ENCODE measurements at places on chromosomes 12 and 14.
A peak's percentile ranks its signal among the peaks of the same experiment; 100 is the strongest.

GRCh38 chr14:53840444-53840843 is 116.2 kb downstream of the BMP4 start:
- no peaks in the 10 kb centered on the region for H3K4me1 ChIP-seq
- no peak overlapping the region for H3K27ac ChIP-seq
- no peaks in the 10 kb centered on the region for H3K36me3 ChIP-seq
- H3K4me3 ChIP-seq: no peak overlapping the region

DNA sequence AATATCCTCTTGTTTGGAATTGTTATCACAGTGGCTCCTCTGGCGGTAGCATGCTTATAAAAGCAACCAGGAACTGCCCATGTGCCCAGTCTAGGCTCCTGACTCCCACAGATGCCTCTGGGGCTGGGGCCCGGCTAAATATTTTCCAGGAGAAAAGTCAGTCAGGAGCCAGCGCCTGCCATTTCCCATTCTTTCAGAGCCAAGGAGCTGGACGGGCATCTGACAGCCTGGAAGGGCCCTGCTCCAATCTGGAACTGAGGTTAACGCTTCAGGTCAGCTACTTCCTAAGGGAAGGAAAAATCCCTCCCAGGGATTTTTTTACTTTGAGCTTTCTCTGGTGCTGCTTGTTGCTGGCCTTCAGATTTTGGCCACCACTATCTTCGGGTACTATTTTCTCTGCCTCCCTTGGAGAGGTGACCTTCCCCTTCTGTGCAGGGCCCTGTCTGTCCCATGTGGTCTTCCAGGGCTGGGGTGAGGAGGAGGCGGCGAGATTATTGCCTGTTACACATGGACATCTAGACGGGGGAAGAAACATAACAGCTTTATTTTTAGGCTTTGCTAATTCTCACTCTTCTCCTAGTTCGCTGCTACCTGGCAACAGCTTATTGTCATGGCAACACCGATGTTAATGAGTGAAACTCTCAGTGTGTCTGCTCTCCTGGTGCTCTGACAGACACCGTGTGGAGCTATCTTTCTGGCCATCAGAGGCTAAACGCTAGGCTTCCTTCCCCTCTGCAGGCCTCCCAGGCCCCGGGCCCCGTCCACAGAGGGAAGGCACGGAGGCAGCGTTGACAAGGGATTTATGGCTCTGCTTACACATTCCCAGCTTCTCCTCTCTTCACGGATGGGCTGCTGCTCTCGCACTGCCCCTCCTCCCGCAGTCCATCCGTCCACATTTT is 160.4 kb downstream of the CACNA1C start:
- no peaks in the 10 kb centered on the region for H3K36me3 ChIP-seq
- no peak for DNase-seq
- H3K27me3 ChIP-seq: no peaks in the 10 kb centered on the region
- H3K27ac ChIP-seq: no peak overlapping the region
- no peak overlapping the region for H3K4me3 ChIP-seq

DNA sequence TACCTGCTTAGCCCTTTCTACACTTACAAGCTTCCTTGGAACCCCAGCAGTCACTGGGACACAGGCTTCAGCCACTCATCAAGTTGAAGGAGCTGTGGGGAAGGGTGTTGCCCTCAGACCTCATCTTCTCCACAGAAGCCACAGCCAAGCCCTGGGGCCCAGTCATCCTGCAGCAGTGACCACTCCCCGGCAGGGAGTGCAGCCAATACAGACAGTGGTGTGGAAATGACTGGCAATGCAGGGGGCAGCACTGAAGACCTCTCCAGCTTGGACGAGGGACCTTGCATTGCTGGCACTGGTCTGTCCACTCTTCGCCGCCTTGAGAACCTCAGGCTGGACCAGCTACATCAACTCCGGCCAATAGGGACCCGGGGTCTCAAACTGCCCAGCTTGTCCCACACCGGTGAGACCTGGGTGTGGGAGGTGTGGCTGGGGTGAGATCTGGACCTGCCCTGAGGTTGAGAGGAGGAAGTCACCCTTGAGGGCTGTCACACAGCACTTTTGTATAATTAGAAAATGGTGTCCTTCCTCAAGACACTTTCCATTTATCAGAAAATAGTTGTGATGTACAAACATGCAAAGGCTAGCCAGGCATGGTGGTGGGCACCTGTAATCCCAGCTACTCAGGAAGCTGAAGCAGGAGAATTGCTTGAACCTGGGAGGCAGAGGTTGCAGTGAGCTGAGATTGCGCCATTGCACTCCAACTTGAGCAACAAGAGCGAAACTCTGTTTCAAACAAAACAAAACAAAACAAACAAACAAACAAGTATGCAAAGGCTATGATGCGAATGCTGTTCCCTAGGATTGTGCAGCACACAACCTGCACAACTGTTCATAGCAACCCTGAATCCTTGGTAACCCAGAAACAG is 9.9 kb downstream of the GLI1 start:
- H3K27ac ChIP-seq: no peak overlapping the region
- peaks cover 54% of the 10 kb centered on the region for H3K36me3 ChIP-seq
- DNase-seq: no peak

- H3K4me3 ChIP-seq: no peak overlapping the region
- H3K36me3 ChIP-seq: no peaks in the 10 kb centered on the region
- H3K4me1 ChIP-seq: no peaks in the 10 kb centered on the region
- no peak for DNase-seq
- H3K27ac ChIP-seq: no peak overlapping the region
These were observed 24.5 kb downstream of the SLC38A4 start for GRCh38 chr12:46801293-46801692.

- no peak for DNase-seq
- H3K4me3 ChIP-seq: no peak overlapping the region
- H3K36me3 ChIP-seq: no peaks in the 10 kb centered on the region
- H3K27ac ChIP-seq: no peak overlapping the region
- no peaks in the 10 kb centered on the region for H3K27me3 ChIP-seq
- no peaks in the 10 kb centered on the region for H3K4me1 ChIP-seq
These were observed 218.0 kb downstream of the ZFP36L1 start for GRCh38 chr14:68574906-68575305.

- H3K4me3 ChIP-seq: no peak overlapping the region
- H3K27me3 ChIP-seq: no peaks in the 10 kb centered on the region
- no peaks in the 10 kb centered on the region for H3K36me3 ChIP-seq
- no peak overlapping the region for H3K27ac ChIP-seq
- peaks cover 3% of the 10 kb centered on the region for H3K4me1 ChIP-seq
These were observed 25.0 kb downstream of the CFAP54 start for GRCh38 chr12:96514328-96514727.

DNA sequence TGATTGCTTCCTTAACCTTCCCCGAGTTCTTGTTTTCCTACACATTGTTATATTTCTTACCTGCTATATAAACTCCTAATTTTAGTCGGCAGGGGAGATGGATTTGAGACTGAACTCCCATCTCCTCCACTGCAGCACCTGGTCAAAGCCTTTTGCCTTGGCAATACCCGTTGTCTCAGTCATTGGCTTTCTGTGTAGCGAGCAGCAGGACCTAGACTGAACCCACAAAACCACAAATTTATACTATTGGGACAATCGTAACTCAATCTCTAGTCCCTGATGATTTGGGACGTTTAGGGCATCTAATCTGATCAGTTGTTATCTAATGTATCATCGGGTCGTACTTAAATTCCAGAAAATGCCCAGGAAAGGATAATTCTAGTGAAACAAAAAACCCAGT is 37.8 kb upstream of the BAZ1A start:
- DNase-seq: no peak
- no peaks in the 10 kb centered on the region for H3K27me3 ChIP-seq
- H3K27ac ChIP-seq: no peak overlapping the region
- no peaks in the 10 kb centered on the region for H3K36me3 ChIP-seq
- H3K4me3 ChIP-seq: no peak overlapping the region

GRCh38 chr12:49030119-49030518 is 11.5 kb upstream of the PRKAG1 start:
- no peaks in the 10 kb centered on the region for H3K4me1 ChIP-seq
- no peak overlapping the region for H3K4me3 ChIP-seq
- DNase-seq: no peak
- H3K36me3 ChIP-seq: peaks cover 78% of the 10 kb centered on the region

DNA sequence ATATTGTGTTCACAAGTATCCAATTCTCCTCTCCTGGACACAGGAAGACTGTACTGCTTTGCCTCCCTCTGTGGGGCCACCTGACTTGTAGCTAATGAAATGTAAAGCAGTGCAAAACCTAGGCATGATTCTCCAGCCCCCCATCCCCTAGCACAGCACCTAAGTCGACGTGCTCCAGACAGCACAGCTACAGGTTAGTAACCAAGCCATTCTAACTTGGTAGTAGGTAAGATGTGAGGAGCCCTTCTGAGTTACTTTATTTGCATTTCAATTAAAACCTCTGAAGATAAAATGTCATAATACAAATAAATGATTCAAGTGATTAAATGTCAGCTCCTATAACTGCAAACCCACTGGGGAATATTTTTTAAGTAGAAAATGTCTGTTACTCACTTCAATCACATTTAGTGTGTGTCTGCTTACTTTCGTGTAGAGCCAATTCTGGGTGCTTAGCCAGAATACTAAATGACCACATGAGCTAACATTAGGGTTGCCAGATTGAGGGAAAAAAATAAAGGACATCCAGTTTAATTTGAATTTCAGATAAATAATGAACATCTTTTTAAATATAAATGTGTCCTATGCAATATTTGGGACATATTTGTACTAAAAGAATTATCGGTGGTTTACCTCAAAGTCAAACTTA is 64.8 kb upstream of the HIF1A start:
- no peaks in the 10 kb centered on the region for H3K27me3 ChIP-seq
- no peak overlapping the region for H3K27ac ChIP-seq
- no peaks in the 10 kb centered on the region for H3K4me1 ChIP-seq

- H3K27ac ChIP-seq: no peak overlapping the region
- no peak for DNase-seq
- no peaks in the 10 kb centered on the region for H3K27me3 ChIP-seq
- no peaks in the 10 kb centered on the region for H3K36me3 ChIP-seq
- H3K4me1 ChIP-seq: no peaks in the 10 kb centered on the region
- no peak overlapping the region for H3K4me3 ChIP-seq
These were observed 9.8 kb upstream of the SERPINA5 start for GRCh38 chr14:94571395-94571794.

DNA sequence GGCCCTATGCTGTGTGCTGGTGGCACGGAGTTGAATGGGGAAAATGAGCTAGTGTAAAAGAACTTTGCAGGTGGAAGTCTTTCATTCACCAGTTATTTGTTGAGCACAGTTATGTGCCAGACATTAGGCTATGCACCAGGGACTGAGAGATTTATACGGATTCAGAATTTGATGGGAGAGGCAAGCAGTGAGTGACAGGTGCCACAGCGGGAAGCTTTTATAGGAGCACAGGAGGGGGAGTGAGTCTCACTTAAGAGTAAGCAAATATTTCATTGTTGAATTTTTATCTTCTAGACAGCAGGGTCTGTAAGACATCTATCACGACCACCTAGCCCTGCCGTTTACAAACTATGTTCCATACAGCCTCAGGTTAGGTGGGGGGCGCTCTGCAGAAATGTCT is 320.6 kb downstream of the SNAPC1 start:
- no peak overlapping the region for H3K27ac ChIP-seq
- no peaks in the 10 kb centered on the region for H3K36me3 ChIP-seq
- no peaks in the 10 kb centered on the region for H3K27me3 ChIP-seq
- no peak for DNase-seq
- H3K4me1 ChIP-seq: no peaks in the 10 kb centered on the region
- H3K4me3 ChIP-seq: no peak overlapping the region

DNA sequence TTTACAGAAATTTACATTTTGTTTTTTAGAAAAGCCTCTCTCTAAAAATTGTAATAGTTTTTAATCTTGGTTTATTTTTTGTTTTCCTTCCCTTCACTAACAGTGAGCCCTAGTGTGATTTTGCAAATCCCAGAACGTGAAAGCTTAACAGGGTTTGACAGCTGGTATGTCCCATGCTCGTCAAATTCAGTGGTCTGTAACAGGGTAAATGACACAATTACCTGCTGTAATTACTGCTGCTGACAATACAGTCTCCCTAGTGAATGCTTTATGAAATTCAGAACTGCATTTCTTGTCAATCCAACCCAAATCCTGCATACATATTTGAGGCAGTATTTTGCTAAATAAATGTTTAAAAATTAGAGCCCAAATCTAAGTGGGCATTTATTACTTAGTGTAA is 249.2 kb downstream of the NELL2 start:
- H3K36me3 ChIP-seq: no peaks in the 10 kb centered on the region
- H3K4me3 ChIP-seq: no peak overlapping the region
- no peak for DNase-seq
- no peaks in the 10 kb centered on the region for H3K4me1 ChIP-seq

DNA sequence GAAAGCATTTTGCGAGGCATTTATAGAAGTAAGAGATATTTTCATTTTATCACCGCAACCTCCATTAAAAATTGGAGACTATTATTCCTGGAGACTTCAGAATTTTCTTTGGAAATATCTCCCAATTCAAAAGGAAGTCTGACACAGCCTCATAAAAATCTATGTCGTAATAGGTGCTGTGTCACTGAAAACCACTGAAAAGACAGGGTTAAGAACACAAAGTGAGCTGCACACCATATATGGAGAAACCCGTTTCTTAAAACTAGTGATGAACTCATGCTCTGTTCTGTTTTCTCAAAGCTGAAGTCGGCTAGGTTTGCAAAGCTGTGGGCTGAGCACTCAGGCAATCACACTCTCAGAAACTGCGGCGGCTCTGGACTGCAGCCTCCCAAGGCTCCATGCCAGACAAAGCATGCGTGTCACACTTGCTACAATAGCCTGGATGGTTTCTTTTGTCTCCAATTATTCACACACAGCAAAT is at the start of gene GLIPR1:
TSS of gene GLIPR1 (plus strand) at position 287 of the 481 bp plus-strand sequence. CDS start at position 413, 126 bp downstream.
- peaks cover 57% of the 10 kb centered on the region for H3K4me1 ChIP-seq
- H3K4me3 ChIP-seq: peak within 1 kb of the TSS; percentile 58
- H3K36me3 ChIP-seq: no peaks in the 10 kb centered on the region
- peak within 1 kb of the TSS; percentile 87 for H3K27ac ChIP-seq

DNA sequence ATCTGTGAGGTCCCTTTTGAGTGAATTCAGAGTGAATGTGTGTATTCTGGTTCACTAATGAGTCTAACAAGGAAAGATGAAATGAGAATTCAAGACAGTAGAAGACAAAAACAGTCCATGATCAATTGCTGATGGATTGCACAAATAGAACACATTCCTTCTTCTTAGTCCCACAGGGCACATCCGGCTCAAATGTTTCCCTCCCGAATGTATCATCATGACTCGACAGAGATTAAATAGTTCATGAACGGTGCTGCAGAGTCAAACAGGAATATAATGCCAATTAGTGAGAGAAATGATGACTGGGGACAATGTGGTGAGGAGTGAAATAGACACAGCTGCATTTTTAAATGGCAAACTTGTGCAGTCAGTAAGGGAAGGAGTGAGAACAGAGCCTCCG is 11.5 kb upstream of the SFSWAP start:
- DNase-seq: no peak
- no peaks in the 10 kb centered on the region for H3K4me1 ChIP-seq
- no peak overlapping the region for H3K4me3 ChIP-seq
- H3K36me3 ChIP-seq: no peaks in the 10 kb centered on the region

- H3K27me3 ChIP-seq: no peaks in the 10 kb centered on the region
- no peak overlapping the region for H3K27ac ChIP-seq
- H3K36me3 ChIP-seq: no peaks in the 10 kb centered on the region
- peak; percentile 66 for DNase-seq
- H3K4me1 ChIP-seq: no peaks in the 10 kb centered on the region
These were observed 166.1 kb upstream of the CCND2 start for GRCh38 chr12:4107436-4107878.

All from effector memory CD4-positive, alpha-beta T cell (primary cell).